ENCODE measurements at places on chromosomes 1 and 21.

- DNase-seq: no peak
These were observed 890 bp downstream of the GJC2 start for GRCh38 chr1:228150461-228151179.

GRCh38 chr1:33120436-33121231 lies 39.7 kb downstream of the AZIN2 start:
- DNase-seq: no peak

DNA sequence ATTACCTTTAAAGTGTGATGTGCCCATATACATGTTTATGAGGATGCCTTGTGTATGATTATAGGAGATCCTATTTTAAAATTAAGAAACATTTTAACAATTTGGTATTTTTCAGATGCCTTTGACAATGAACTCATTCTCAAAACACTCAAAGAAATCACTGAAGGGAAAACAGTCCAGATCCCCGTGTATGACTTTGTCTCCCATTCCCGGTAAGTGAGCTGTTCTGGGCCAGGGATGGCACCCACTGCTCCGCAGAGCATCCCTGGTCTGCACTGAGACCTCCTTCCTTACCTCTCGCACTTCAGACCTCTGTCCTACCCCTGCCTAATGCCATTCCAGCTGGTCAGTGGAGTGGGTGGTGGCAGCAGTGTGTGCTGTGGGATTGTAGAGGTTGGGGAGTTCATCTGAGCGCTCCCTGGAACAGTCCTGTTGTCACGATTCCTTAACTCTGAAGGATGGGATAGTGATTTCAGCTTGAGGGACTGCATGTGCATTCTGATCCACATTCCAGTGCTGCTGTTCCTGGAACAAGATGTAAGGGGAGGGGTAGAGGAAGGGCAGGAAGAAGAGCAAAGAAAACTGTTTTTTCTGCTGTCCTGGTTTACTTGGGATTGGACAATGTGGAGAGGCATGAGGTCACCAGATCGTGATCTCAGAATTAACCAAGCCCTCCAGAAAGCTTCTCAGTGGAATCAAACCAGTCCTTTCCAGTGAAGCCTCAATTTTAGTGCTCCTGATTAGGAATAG lies 63.9 kb downstream of the UCK2 start:
- DNase-seq: no peak

GRCh38 chr21:45629046-45629981 lies 14.2 kb upstream of the PCBP3 start:
- DNase-seq: no peak

- DNase-seq: no peak
These were observed 178.0 kb downstream of the RYR2 start for GRCh38 chr1:237219751-237220642.

DNA sequence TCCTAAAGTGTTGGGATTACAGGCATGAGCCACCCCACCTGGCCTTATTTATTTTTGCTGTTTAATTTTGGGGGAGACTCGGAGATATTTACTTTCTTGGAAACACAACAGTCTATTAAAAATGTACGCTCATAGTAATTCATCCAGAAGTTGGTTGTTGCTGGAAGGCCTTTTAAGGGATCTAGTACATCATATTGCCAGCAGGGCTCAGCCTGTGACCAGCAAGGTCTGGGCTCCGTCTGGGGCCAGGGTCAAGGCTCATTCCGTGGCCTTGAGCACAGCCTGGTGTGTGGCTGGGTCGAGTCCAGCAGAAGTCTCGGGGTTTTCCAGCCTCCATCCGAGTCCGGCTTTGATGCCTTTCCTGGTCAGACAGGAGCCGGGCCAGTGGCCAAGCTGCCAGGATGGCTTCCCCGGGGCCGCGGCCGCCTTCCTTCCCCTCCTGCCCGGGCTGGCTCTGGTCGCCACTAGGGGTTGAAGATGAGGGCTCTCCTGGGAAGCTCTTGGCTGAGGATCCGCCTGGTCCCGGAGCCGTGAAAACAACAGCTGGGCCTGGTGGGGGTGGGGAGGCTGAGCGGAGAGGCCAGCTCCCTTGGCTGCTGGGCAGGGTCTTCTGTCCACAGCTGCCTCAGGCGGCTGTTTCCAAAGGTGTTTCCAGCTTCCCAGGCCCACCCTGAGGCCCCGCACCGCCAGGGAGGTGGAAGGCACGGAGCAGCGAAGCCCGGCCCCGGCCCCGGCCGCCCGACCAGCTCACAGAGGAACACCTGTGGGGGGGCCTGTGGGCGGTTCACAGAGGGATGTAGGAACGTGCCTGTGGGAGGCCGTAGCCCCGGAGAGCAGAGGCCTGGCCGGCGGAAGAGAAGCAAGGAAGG lies 5.1 kb upstream of the VWA1 start:
- no peak for DNase-seq

GRCh38 chr1:91683598-91683951 lies 182.9 kb downstream of the CDC7 start:
- no peak for DNase-seq

DNA sequence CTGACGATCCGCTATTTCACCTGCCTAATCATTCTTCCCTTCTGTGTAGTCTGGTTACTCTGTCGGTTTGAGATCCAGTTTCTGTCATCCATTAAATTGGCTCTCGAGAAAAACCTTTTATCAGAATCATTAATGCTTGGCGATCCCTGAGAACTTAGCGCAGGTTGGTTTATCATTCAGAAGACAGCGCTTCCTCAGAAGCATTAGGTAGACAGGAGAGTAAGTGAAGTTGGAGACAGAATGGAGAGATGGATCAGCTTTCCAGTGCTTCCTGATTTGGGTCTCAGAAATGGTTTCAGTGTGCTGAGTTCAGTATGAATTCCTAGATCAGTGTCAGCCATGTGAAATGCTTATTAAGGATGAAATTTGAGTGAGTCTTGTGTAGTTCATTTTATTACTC lies 1.3 kb downstream of the USP1 start:
- no peak for DNase-seq

DNA sequence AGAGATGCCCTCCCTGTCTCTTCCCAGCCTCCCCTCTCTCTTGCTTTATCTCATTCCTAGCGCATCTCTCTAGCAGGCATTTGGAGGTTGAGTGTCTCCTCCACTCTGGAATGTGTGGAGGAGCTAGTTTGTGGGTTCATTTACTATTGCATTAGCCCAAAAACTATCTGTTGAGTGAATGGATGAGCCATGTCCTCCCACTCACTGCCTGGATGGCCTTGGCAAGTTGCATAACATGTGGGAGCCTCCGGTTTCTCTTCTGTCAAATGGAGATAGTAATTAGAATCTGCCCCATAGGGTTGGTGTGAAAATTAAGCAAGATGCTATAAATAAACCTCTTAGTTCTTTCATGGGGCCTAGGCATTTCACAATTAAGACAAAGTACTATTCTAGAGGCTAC lies 181.8 kb downstream of the KAZN start:
- DNase-seq: no peak

DNA sequence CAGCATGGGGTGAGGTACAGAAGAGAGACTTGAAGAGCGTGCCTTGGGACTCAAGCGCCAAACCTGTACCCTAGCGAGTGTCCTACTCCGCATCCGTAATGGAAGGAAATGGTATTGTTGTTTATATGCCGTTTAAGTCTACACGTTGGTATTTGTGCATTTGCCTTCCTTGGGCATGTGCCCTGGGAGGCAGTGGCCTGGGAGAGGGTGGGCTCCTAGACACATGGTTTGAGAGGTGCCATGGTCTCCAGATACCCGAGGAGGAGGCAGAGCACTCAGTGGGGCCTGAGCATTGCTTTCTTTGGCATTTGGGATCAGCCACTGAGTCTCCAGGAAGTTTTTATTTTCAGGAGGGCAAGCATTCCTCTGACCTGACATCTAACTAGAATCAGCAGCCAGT lies 6.5 kb downstream of the ZNF672 start:
- DNase-seq: no peak

- DNase-seq: no peak
These were observed 55.3 kb downstream of the DOP1B start for GRCh38 chr21:36211660-36212512.
